CD8-positive, alpha-beta T cell (primary cell): ENCODE measurements at places on chromosomes 2 and 18. TPM values are rescaled to one million over a fixed set of nuclear protein-coding genes. Genes with fewer than 3 reads are reported as not detected.

The HMSD gene
- not detected for total RNA-seq

The KCNG3 gene
- 1.9 TPM for total RNA-seq

The WDR7 gene
- 22.1 TPM for total RNA-seq

The NCKAP5 gene
- total RNA-seq, result not detected

The LONRF2 gene
- 0.11 TPM for total RNA-seq

The STAT1 gene
- total RNA-seq, result 66.7 TPM
